CD4-positive, alpha-beta T cell (primary cell): ENCODE measurements at places on chromosomes 4 and X.

DNA sequence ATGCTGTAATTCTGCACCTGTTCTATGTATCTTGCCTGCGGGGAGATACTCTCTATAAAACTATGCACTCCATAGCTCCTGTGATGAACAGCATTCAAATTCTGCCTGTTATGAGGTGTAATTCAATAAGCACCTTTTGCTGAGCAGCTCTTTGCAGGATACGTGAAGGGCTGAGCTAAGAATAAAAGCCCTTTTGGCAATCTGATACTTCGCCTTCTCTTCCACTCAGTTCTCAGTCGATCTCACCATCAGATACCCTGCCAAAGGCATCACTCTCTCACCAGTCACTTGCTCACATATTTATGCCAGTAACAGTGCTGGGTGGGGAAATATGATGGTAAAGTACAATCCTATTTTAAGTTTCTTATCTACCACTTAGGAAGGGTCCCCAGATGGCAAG is 67.2 kb downstream of the RPS3A start:
- no peak for DNase-seq

DNA sequence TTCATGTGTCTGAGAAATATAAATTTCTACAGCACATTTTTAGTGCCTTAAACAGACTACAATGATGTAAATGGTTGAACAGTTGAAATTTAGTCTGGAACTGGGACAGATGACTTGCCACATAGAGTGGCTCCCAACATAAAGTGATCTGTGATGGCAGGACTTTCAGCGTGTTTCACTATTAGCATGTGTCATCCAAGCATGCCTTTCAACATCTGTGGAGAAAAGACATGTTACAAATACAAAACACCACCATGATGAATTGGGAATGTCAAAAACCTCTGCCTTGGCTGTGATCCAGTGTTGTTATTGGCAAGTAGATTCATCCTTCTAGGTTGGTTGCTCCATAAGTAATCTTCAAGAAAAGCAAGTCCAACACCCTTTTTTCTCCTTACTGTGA is 348.7 kb downstream of the MAPK10 start:
- DNase-seq = no peak

DNA sequence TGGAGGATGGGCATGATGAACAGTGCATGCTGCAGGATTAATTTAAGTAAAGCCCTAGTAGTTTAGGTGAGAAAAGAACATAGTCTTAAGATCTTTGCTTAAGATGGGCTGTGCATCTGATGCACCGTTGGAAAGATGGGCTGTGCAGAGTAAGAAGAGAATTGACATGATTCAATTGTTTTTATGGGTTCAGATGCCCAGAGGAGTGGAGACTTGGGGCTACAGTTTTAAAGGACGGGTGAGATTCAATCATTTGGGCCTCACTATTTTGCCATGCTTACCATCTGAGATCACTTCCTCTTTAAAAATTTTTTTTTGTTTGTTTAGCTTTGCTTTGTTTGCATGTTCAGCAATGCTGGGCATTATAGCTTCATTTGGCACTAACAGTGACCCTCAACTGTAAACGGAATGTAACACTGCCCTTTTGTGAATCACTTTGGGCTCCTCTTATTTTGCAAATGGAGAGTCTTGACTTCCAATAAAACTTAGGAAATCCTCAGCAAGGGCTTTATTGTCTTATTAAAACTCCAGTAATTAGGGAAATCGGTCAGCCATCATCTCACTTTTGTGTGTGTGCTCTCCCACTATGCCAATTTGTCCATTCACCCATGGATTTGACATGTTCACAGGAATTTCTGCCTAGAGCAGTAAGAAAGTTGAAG is 216.1 kb upstream of the TLL1 start:
- DNase-seq = no peak

GRCh38 chr4:117783716-117784115 is 250.6 kb upstream of the NDST3 start:
- DNase-seq = no peak

DNA sequence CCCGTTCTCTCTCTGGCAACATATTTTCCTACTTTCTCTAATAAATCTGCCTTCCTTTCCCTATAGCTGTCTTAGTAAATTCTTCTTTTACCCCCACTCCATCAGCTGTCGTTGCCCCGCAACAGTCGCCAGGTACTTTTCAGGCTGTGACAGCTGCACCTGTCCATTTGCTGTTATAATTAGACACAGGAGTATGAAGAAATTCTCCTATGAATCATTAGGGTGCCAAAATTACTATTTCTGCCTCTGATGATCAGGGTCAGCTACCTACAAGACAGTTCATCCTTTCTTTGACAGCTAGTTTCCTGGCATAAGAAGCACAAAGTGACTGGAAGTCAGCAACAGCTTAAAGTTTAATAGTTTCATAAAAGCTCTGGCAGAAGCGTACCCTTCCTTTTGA is 19.5 kb upstream of the GALNTL6 start:
- no peak for DNase-seq

GRCh38 chr4:1939664-1940509 is 68.7 kb downstream of the NSD2 start:
- DNase-seq = no peak

DNA sequence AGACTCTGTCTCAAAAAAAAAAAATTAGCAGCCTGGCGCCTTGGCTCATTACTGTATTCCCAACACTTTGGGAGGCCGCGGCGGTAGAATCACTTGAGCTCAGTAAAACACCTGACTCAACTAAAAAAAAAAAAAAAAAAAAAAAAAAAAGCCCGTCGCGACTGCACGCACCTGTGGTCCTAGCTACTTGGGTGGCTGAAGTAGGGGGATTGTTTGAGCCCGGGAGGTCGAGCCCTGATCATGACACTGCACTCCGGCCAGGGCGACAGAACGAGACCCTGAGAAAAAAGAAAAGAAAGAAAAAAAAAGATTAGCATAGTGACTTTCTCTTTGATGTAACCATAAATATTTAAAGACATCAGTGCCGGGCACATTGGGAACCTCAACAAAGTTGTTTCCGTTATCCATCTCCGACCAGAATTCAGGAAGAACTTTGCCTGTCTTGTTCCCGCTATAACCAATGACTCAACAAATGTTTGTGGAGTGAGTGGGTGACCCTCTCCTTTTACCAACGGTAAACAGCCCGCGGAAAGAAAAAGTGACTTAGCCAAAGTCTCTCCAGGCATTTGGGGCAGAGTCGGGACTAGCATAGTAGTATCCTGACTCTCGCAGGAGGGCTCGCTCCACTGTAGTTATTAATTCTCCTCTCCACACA is 553 bp upstream of the MED28 start:
- DNase-seq = no peak

DNA sequence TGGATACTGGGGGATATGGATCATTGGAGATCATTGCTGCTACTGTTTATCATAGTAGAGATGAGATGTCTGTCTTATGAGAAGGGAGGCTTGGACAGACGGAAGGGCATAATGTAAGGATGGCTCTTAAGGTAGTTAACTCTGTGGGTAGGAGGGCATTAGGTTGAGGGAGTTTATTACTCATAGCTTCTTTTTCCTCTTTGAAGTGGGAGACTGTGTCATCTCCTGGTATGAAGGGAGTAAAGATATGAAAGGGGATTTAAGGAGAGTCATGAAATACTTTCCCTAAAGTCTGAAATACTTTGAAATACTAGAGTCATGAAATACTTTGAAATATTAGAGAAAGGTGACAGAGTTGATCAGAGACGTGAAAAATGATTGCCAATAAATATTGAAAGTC is 255.5 kb upstream of the PITX2 start:
- DNase-seq = no peak

DNA sequence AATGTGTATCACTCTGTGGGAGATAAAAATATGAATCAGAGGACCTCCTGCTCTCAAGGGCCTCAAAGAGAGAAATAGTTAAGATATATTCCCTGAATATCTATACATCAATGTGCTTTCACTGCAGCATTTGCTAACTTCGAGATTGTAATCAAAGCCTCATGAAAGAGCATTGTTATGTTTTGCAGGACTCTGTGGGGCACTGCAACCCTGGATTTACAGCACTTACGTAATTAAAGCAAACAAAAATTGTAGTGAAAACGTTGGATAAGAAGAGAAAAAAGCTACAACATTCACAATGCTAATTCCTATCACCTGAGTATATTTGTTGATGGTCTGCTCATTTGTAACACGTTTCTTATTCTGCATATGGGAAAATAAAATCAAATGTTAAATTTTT is 48.0 kb downstream of the ETNPPL start:
- DNase-seq = no peak

DNA sequence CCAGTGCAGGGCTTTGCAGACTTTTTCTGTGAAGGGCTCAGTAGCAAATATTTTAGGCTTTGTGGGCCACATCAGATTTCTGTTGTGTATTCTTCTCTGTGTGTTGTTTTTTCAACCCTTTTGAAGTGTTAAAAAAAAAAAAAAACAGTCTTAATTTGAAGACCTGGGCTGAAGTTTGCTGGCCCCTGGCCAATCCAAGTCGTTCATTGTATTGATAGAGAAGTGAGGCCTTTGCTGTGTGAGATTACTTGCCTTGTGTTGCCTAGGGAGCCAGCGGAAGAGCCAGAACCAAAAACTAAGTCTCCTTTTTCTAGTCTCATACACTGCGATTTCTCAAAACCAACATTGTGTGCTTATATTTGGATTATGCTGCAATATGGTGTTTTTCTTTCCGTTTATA is 46.9 kb downstream of the MTM1 start:
- DNase-seq = no peak

- DNase-seq = no peak
Measured at GRCh38 chrX:153869473-153870287, 16.3 kb downstream of the L1CAM start.
